ENCODE measurements at places on chromosomes 12 and 14.

DNA sequence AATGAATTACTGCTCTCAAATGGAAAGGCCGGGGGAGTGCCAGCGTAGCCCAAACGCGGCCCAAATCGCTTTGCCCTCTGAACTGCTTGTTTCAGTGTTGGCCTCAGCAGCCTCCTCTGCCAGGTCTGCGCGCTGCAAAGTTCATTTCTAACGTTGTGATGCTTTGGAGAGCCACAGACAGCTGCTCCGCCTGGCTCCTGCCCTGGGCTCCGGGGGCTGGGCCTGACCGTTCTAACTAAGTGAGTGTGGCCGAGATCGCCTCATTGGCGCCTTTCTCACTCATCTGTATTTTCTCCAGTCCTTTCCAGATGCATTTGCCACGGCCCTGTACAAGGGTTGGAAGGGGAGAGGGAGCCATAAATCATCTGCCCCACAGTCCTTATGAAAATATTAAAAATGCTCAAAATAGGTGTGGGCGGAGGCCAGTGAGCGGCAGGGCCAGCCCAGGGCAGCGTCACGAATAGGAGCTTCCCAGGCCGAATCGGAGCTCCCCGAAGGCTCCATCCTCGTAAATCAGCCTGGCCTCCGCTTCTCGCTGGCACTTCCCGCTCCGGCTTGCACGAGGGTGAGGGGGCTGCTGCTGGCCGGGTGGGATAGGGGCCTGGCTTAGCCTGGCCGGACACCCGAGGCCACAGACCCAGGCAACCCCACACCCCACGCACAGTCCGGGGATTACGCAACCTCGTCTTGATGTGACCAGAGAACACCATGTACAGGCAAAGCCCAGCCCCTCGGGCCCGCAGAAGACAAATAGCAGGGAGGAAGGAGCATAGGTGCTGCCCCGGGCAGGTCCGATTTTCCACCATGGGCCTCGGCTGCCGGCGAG is 196.6 kb upstream of the DIO3 start:
- no peak for DNase-seq

GRCh38 chr12:80241576-80242273 is 142.4 kb downstream of the OTOGL start:
- DNase-seq: no peak

- DNase-seq: no peak
Measured at GRCh38 chr12:119713551-119714031, 45.7 kb downstream of the PRKAB1 start.

DNA sequence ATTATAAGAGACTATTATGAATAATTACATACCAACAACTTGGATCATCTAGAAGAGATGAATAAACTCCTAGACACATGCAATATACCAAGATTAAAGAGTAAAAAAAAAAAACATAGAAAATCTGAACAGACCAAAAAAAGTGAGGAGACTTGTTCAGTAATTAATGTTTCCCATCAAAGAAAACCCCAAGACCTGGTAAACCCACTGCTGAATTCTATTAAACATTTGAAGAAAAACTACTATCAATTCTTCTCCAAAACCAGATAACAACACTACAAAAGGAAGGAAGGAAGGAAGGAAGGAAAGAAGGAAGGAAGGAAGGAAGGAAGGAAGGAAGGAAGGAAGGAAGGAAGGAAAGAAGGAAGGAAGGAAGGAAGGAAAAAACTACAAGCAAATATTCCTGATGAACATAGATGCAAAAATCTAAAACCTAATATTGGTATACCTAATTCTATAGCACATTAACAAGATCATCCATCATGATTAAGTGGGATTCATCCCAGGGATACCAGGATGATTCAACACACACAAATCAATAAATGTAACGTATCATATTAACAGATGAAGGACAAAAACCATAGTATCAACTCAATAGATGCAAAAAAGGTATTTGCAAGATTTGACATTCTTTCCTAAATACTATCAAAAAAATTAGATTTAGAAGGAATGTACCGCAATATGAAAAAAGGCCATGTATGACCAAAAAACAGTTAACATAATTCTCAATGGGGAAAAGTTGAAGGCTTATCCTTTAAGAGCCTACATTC is 445.5 kb downstream of the KCNH5 start:
- no peak for DNase-seq

DNA sequence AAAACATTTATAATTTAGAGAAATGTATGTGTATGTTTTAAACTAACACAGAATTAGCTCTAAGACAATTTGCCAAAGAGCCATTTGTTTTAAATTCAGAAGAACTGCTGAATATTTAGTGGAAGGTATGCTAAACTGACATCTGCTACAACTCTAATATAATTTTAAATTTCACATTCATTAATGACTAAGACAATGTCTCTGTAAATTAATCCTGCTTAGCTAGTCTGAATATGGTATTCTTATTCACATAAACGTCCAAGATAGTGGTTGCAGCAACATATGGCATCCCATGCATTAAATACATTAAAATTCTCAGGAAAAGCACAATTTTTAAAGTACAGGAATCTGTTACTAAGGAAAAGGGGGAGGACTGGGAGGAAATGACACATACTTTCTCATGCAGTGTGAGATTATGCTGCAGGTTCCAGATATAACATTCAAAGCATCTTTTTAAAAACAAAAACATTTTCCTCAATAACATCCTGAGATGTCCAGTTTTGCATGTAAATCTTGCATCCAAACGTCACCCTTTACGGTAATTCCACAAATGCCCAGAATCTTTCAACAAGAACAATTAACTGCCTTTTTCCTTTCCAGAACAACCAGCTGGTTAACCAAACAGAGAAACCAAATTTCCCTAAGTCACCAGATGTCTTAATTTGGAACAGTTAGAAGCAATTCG is 26.9 kb downstream of the WDR89 start:
- no peak for DNase-seq

- DNase-seq: no peak
Measured at GRCh38 chr12:62728741-62729140, 206.2 kb downstream of the PPM1H start.

GRCh38 chr12:99847936-99848335 is 136.8 kb downstream of the ANKS1B start:
- no peak for DNase-seq

DNA sequence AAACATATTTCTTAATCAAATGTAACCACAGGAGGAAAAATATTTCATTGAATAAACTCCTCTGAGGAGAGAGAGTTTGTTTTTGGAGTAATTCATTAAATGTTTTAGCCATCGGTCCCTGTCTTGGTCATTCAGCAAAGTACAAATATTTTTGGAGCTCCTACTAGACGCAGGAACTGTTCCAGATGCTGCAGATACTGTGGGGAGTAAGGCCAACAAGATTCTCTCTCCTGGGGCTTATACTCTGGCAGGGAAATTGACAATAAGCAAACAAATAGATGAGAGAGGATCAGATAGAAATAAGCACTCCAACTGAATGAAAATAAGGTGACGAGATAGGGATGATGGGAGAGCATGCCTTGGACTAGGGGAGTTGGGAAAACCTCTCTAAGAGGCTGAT is 264.1 kb downstream of the TTC8 start:
- DNase-seq: no peak

DNA sequence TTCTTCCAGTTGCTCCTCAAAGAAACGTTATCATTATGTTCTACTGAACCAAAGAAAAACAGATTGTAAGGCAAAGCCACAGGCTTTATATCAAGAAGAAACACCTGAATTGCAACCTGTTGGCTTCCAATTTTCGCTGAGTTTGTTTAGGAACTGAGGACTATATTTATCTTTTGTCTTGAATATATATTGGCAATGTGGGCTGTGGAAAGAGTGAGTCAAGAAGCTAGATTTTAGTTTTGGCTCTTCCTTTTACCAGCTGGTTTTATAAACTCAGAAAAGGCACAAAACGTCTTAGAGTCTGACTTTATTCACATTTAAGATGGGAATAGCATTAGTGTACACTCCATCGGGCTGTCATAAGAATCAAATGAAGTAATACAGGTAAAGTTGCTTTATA is 10.4 kb upstream of the PTHLH start:
- no peak for DNase-seq

DNA sequence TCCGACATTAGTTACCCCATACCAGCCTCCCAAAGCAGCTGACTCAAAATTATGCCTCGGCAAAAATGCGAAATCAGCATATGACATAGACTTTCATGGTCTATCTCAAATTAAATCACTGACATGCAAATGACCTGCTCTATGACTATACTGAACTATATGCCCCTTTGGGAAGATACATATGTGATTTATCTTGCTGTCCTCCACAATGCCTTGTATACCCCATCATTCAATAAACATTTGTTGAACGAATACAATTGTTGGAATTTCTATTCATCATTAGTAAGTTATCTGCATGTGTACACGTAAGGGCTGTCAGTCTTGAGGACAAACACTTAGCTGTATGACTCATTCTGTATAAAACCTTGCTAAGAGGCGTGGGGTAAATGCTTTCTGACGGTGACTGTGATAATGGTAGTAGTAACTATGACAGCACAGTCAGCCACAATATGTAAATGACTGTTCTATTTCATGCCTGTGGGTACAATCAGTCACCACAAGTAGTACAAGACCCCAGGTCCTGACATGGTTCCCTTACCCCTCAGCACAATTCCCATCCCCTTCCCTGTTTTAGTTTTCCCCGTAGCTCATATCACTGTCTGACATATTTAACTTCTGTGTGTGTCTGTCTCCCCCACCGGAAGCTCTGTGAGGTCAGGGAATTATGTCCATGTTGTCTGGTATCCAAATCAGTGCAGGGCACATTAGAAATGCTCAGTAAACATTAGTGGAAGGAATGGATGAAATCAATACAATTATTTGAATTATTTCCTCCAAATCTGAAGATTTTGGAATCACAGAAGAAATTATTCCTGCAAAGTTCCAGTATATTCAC is 42.8 kb downstream of the STXBP6 start:
- no peak for DNase-seq

- no peak for DNase-seq
Measured at GRCh38 chr14:81884382-81884781, 350.7 kb upstream of the SEL1L start.

- no peak for DNase-seq
Measured at GRCh38 chr14:94115058-94115591, 4.6 kb downstream of the IFI27 start.

- DNase-seq: no peak
Measured at GRCh38 chr12:12622418-12622817, 10.7 kb downstream of the CREBL2 start.

DNA sequence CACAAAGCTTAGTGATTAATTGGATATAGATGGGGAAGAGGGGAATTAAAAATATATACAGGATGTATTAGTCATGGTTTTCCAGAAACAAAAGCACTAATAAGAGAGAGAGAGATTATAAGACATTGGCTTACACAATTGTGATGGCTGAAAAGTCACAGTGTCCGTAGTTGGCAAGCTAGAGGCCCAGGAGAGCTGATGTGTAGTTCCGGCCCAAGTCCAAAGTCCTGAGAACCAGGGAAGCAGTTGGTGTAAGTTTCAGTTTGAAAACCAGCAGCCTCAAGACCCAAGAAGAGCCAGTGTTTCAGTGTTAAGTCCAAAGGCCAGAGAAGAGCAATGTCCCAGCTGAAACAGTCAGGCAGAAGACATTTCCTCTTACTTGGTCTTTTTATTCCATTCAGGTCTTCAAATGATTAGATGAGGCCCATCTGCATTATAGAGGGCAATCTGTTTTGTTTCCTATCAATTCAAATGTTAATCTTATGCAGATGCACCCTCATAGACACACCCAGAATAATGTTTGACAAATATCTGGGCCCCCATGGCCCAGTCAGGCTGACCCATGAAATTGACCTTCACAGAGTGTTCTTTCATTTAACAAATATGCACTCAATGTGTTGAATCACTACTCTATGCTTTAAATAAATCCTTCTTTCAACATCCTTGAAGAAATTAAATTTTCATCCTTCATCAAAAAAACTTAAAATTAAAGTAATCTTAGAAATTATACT is 67.2 kb upstream of the DIO2 start:
- DNase-seq: no peak

DNA sequence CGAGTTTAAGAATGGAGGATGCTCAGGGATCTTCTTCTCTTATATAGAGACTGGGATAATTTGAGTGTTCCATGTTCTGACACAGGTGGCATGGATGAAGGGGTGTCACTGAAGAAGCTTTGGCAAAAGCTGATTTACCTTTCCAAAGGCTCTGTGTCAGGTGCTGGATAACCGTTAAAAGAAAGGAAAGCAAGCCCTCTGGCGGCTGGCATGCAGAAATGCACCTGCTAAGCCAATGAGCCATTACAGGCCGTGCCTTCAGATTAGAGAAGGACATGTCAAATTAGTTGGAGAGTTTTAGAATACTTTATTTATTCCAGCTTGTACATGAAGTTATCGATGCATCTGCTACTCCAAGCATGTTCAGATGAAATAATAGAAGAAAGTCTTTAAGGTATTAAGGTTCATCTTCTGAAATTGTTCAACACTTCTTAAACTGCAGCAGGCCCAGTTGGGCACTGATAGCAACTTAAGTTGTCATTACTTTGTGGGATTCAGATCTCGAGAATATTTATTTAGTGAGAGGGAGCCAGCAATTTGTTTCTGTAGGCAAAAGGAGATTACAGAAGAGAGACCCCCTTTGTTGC is 678.2 kb downstream of the NRXN3 start:
- no peak for DNase-seq

GRCh38 chr12:43882578-43883178 is 46.8 kb downstream of the TMEM117 start:
- no peak for DNase-seq

DNA sequence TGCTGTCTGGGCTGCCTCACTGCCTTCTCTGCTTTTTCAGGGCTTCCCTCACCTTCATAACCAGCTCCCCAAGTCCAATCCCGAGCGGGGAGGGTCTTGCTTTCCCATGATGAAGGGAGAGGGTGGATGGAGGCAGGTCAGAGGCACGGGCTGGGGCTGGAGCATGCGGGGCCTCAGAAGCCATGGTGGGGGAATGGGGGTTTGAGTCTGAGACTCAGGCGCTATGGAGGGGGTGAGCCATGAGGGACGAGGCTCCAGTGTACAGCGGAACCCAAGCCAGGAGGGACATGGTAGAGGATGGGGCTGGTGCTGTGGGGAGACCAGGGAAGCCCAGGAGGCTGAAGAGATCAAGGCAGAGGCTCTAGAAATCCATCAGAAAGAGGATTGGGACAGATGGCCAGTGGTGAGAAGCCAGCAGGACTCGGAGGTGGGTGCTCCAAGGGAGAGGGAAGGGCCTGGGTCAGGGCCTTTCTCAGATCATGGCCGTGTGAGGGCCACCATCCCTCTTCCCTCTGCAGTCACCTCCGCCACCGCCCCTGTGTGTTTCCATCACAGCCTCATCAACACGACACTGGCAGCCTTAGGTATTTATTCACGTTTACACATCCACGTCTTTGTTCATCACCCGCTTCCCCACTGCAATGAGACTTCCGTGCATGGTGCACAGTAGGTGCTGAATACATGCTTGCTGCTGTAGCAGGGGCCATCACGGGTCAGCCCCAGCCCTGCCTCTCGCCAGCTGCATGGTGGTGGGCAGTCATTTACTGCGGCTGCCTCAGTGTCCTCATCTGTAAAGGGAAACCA is 144.7 kb downstream of the ADGRD1 start:
- no peak for DNase-seq

- DNase-seq: no peak
Measured at GRCh38 chr12:9334041-9334692, 126.0 kb upstream of the PZP start.

- DNase-seq: no peak
Measured at GRCh38 chr12:112418273-112418607, 507 bp upstream of the PTPN11 start.

Data from stimulated activated CD8-positive, alpha-beta memory T cell treated with anti-CD3 and anti-CD28 coated beads, Interleukin-7, amount 100 ng/mL, for 1 hour (primary cell).